Motor neuron (in vitro differentiated cells): ENCODE measurements at places on chromosomes 5 and 9. TPM values are rescaled to one million over a fixed set of nuclear protein-coding genes. Genes with fewer than 3 reads are reported as not detected.

GRCh38 chr9:80094176-80094771 is 522.5 kb downstream of the TLE4 start:
- ATAC-seq: no peak

DNA sequence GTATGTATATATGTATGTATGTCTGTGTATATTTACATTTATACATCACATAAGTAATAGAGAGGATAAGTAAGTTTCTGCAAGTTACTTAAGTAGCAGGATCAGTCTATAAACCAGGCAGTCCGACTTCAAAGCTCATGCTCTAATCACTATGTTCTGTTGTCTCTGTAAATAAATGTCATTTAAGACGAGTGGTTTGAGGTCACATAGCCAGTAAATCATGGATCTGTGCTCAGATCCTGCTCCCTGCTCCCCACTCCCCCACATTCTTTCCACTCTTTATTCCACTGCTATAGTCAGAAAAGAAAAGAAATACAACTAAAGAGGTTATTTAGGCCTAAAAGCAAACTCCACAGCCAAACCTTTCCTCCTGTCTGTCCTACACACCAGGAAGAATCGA is 90.4 kb downstream of the SERINC5 start:
- no peak for ATAC-seq

DNA sequence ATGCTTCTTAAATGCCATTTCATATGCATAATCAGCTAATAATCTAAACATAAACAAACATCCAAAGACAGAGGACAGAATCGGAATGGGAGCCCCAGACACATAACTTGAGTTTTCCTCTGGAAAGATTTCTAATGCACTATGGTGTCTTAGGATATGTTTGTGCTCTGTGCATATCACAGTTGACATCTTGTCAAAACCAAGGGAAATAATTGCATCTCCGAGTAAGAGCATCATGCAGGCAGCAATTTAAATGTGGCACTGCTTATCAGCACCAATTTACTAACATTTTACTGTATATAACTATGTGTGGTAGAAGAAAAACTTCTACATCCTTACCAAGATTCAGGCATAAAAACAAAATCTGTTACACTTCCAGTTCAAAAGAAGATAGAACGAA is 217.9 kb downstream of the GLIS3 start:
- ATAC-seq: no peak

The PCDHA9 gene
- total RNA-seq: 0.15 and 0.17 TPM in 2 replicates
